ENCODE measurements at places on chromosomes 13 and 19. TPM values are rescaled to one million over a fixed set of nuclear protein-coding genes. Genes with fewer than 3 reads are reported as not detected.

The TBCB gene
- 302 TPM for total RNA-seq

The TIMM50 gene
- 91.1 TPM for total RNA-seq

The ERICH6B gene
- not detected for total RNA-seq

GRCh38 chr13:44230071-44230470 lies 143.6 kb upstream of the SERP2 start:
- DNase-seq = no peak
- no peak overlapping the region for H3K27ac ChIP-seq
- H3K27me3 ChIP-seq = no peaks in the 10 kb centered on the region
- H3K4me1 ChIP-seq = no peaks in the 10 kb centered on the region

The AKAP8 gene
- total RNA-seq = 21.2 TPM

The TBXA2R gene
- total RNA-seq = not detected

DNA sequence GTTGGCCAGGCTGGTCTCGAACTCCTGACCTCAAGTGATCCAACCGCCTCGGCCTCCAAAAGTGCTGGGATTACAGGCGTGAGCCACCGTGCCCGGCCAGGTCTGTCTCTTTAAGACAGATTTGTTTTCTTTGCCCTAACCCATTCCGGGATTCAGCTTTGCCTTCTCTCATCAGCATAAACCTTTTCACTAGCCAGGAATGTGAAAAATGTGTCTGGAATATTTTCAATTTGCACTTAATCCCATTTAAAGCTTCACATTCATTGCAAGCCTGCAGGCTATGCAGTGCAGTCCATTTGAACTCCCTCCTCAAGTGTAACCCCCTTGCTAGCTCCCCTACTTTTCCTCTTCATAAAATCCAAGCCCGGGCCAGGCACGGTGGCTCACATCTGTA lies 880 bp upstream of the TMEM160 start:
- no peak overlapping the region for H3K27ac ChIP-seq
- peaks cover 15% of the 10 kb centered on the region for H3K4me1 ChIP-seq
- DNase-seq = no peak
- no peaks in the 10 kb centered on the region for H3K27me3 ChIP-seq
- H3K36me3 ChIP-seq = no peaks in the 10 kb centered on the region

DNA sequence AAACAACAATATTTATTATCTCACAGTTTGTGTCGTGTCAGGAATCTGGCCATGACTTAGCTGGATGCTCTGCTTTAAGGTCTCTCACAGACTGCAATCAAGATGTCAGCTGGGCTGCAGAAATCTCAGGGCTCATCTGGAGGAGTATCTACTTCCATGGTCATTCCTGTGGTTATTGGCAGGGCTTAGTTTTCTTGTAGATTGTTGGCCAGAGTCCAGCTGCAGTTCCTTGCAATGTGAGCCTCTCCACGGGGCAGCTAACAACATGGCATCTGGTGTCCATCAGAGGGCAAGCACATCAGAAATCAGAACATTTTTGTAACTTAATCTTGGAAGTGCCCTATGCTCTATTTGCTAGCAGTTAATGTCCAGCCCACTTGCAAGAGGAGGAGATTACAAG lies 45.7 kb upstream of the TDRD3 start:
- no peaks in the 10 kb centered on the region for H3K36me3 ChIP-seq
- H3K4me3 ChIP-seq = no peak overlapping the region
- H3K27ac ChIP-seq = no peak overlapping the region
- no peaks in the 10 kb centered on the region for H3K4me1 ChIP-seq
- H3K27me3 ChIP-seq = peaks cover 9% of the 10 kb centered on the region
- no peak for DNase-seq

DNA sequence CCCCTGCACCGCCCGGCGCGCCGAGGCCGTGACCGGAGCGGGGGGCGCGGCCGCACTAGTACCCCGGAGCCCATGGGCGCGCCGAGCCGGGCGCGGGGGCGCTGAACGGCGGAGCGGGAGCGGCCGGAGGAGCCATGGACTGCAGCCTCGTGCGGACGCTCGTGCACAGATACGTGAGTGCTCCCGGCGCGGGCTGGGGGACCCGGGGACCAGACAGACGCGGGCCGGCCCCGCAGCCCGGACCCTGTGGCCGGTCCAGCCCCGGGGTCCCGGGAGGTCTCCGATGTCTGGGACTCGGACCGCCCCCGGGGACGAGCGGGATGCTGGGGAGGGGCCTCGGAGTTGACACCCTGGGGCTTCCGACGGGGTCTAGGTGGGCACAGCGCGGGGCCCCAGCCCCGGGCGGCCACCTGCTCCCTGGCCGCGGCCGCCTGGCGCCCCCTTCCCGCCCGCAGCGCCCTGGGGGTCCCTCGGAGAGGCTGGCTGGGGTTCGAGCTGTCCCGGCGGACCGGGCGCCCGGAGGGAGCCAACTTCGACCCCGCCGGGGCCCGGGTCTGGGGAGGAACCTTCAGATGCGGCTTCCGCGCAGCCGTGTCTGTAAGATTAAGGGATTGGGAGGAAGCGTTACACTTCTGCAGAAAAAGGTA lies 568 bp downstream of the ATP11A start:
- peaks cover 55% of the 10 kb centered on the region for H3K4me1 ChIP-seq
- H3K27me3 ChIP-seq = no peaks in the 10 kb centered on the region
- peak overlapping the region; percentile 83 for H3K27ac ChIP-seq
- DNase-seq = no peak
- peak overlapping the region; percentile 96 for H3K4me3 ChIP-seq
- H3K36me3 ChIP-seq = peaks cover 16% of the 10 kb centered on the region

GRCh38 chr19:2391118-2391725 lies 31.2 kb downstream of the TMPRSS9 start:
- H3K4me1 ChIP-seq = peaks cover 49% of the 10 kb centered on the region
- H3K36me3 ChIP-seq = no peaks in the 10 kb centered on the region
- peaks cover 2% of the 10 kb centered on the region for H3K27me3 ChIP-seq
- H3K4me3 ChIP-seq = no peak overlapping the region

DNA sequence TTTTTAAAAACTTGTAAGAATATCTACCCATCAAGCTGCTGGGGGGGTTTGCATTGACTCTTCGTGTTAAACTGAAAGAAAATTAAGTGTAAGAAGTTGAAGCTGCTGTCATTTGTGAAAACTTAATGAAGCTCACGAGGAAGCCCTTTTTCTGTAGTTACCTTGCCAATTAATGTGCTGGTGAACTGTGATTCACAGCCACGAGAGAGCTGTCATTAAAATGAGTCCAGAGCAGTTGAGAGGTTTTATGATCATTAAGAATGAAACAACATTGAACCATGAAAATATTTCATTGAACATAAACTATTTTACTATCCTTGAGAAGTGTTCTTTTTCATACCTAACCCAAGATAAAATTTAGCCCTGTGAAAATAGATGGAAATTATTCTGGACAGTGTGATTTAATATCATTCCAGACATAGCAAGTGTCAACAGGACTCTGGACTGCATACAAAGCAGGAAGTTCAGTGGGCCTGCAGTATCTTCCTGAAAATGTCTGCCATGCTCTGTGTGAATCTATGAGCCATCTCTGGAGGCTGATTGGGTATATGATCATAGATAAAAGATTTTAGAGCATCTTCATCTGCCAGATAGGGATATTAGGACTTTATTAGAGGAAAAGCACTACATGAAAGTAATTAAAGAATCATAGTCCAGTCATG lies 53.8 kb downstream of the DPY19L3 start:
- no peak overlapping the region for H3K4me3 ChIP-seq
- no peaks in the 10 kb centered on the region for H3K27me3 ChIP-seq
- peaks cover 9% of the 10 kb centered on the region for H3K4me1 ChIP-seq
- H3K36me3 ChIP-seq = peaks cover 6% of the 10 kb centered on the region

The IFNL1 gene
- not detected for total RNA-seq

DNA sequence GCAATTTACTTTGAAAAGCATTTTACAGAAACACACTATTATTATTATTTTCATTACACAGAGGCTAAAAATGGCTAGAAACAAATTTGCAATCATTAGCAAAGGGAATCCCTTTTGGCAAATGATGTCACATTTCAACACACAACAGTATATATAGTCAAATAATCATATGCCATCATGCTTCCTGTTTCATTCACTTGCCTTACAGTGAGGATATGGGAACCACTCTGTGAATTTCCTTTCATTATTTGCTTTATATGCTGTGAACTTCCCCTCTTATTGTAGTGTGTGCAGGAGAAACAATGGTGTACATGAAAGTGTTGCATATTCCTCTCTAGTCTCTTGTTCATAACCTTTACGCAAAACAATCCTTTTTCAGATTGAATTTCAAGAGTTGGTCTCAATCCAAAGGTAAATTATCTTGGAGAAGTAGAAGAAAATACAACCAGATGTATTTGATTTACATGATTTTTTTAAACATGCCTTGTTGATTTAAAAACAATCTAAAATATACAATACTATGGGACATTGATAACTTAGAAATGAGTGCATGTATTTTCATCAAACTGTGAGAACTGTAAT lies 657.3 kb downstream of the EFNB2 start:
- H3K27me3 ChIP-seq = no peaks in the 10 kb centered on the region
- DNase-seq = no peak
- no peak overlapping the region for H3K27ac ChIP-seq
- H3K4me1 ChIP-seq = no peaks in the 10 kb centered on the region
- no peak overlapping the region for H3K4me3 ChIP-seq
- H3K36me3 ChIP-seq = no peaks in the 10 kb centered on the region

The MUC16 gene
- total RNA-seq = not detected

GRCh38 chr19:32317086-32317485 lies 28.3 kb upstream of the ZNF507 start:
- no peak for DNase-seq
- H3K4me3 ChIP-seq = no peak overlapping the region
- H3K36me3 ChIP-seq = no peaks in the 10 kb centered on the region
- no peak overlapping the region for H3K27ac ChIP-seq
- no peaks in the 10 kb centered on the region for H3K27me3 ChIP-seq

The GNG7 gene
- total RNA-seq = 1.4 TPM

GRCh38 chr13:97822377-97822776 lies 131.1 kb upstream of the IPO5 start:
- no peaks in the 10 kb centered on the region for H3K4me1 ChIP-seq
- H3K27ac ChIP-seq = no peak overlapping the region
- no peaks in the 10 kb centered on the region for H3K36me3 ChIP-seq
- DNase-seq = no peak

DNA sequence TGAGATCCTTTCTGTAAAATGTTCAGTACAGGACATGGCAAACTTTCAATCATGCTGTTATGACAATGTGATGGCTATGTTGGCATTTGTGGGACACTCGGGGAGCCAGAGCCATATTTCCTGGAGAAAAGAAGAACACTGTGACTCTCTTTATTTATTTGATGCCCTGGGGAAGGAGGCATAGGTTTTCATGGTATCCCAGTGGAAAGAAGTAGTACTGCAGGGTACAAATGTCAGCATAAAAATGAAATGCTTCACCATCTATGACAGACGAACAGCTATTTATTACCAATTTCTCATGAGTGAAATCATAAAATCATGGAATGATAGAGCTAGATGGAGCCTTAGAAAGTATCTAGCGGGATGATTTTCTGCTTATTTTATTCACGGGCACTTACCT lies 217.1 kb downstream of the COL4A1 start:
- DNase-seq = no peak
- peaks cover 11% of the 10 kb centered on the region for H3K4me1 ChIP-seq
- H3K36me3 ChIP-seq = no peaks in the 10 kb centered on the region
- no peak overlapping the region for H3K27ac ChIP-seq
- H3K27me3 ChIP-seq = no peaks in the 10 kb centered on the region

- H3K27me3 ChIP-seq = peaks cover 46% of the 10 kb centered on the region
- no peak for DNase-seq
- H3K4me3 ChIP-seq = peak within 1 kb of the TSS; percentile 41
- H3K4me1 ChIP-seq = peaks cover 30% of the 10 kb centered on the region
- H3K36me3 ChIP-seq = no peaks in the 10 kb centered on the region
Measured at GRCh38 chr19:39498798-39499642, at the start of gene DLL3. DLL3 (plus strand) TSS chr19:39498947; CDS start chr19:39498975, 28 bp downstream.

The AMH gene
- total RNA-seq = 0.18 TPM

The CELF5 gene
- 0.31 TPM for total RNA-seq

The RFXAP gene
- 4.4 TPM for total RNA-seq

DNA sequence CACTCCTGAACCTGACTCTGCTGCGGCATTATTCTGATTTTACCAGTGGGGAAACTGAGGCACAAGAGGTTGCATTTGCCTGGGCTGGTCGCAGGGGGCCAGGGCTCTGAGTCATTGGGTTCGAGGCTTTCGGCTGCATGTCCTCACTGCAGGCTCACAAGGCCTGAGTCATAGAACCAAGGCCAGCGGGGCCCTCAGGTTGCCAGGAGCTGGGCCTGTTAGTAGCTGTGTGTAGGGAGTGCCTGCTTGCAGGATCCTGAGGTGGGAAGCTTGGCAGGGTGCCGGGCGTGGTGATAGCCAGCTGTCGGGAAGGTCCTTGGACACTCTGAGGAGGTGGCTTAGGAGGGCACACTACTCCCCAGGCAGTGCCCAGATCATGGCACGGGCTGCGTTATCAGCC lies 21.6 kb upstream of the F2RL3 start:
- no peak overlapping the region for H3K27ac ChIP-seq
- no peak for DNase-seq
- H3K4me3 ChIP-seq = no peak overlapping the region
- H3K36me3 ChIP-seq = peaks cover 27% of the 10 kb centered on the region
- no peaks in the 10 kb centered on the region for H3K4me1 ChIP-seq

The SIGLEC8 gene
- total RNA-seq = not detected

The PABPC3 gene
- 0.06 TPM for total RNA-seq

DNA sequence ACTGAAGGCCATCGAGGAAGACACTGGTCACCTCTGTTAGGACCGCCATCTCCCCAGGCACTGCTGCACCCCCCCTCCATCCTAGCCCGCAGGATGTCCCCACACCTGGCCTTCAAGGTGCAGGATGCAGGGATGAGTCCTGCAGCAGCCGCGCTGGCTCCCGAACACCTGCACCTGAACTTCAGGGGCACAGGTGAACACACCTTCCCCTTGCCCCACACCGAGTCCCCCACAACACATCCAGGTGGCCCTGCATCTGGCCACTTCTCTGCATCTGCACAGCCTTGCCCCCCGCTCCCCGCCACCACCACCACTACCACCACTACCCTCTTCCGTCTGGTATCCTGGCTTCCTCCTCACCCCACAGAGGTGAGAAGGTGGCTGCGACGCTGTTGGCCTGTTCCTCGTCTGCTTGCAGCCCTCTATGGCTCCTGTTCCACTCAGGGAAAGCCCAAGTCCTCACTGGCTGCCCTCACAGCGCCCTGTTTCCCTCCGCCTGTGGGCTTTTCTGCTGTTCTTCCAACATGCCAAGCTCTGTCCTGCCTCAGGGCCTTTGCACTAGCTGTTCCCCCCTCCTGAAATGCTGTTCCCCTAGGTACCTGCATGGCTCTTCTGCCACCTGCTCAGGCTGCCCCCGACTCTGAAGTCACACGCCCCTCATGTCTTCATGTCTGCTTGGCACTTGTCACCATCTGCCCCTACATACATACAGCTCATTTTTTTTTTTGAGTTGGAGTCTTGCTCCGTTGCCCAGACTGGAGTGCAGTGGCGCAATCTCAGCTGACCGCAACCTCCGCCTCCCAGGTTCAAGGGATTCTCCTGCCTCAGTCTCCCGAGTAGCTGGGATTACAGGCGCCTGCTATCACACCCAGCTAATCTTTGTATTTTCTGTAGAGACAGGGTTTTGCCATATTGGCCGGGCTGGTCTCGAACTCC lies 1.4 kb upstream of the CERS1 start:
- peaks cover 23% of the 10 kb centered on the region for H3K4me1 ChIP-seq
- H3K27me3 ChIP-seq = no peaks in the 10 kb centered on the region
- no peak overlapping the region for H3K4me3 ChIP-seq
- peaks cover 1% of the 10 kb centered on the region for H3K36me3 ChIP-seq
- H3K27ac ChIP-seq = no peak overlapping the region
- no peak for DNase-seq

The LGALS4 gene
- 0.32 TPM for total RNA-seq

The TPTE2 gene
- not detected for total RNA-seq
